ENCODE measurements at places on chromosomes 11 and 22.

GRCh38 chr22:17575681-17576080 is 12.4 kb downstream of the SLC25A18 start:
- DNase-seq = no peak

DNA sequence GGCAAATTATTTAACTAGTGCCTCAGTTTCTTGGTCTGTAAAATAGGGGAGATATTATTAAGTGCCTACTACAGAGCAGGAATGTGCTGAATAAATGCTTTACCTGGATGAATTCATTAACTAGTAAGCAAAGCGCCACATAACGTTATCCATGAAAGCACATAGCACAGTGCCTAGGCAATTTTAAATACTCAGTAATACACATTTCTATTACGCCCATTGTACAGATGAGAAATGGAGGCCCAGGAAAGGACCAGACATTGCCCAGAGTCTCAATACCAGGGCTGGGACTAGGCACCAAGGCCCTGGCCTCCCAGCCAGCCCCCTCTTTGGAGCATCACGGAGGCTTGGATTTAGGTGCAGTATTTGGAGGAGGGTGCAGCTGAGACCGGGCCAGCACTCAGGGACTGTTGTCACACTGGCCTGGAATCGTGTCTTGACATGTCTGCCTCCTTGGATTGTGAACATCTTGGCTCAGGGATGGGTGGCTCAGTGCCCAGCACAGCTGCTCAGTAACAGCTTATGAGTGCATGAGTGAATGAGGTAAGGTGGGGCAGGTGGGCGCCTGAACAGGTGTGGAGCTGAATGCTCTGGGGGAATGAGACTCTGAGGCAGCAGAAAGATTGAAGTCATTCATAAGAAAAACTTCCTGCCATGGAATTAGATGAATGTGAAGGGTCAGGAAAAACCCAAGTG is 42.1 kb upstream of the TPBGL start:
- no peak for DNase-seq

DNA sequence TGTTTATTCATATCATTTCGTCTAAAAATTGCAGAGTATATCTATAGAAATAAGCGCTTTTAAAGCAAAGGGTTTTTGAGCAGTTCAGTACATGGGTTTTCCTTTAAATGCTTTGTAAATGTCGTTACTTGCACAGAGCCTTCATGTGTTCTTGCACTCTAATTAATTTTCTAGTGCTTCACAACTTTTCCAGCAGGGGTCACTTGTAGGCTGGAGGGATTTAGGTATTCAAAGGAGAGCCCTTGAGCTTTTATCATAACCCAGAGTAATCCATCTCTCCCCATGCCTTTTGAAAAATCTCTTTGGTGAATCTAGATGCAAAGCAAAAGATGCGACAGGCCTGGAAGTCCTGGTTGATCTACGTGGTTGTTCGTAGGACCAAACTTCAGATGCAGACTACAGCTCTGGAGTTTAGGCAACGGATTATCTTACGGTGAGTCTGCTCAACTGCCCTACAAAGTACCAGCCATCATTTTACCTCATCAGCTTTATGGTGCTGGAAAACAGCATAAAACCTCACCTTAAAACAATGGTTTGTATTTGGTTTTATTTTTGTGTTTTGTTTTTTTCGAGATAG is 60.4 kb downstream of the SFI1 start:
- peak; percentile 38 for DNase-seq

GRCh38 chr11:16394947-16395346 is 38.6 kb upstream of the SOX6 start:
- DNase-seq = no peak

DNA sequence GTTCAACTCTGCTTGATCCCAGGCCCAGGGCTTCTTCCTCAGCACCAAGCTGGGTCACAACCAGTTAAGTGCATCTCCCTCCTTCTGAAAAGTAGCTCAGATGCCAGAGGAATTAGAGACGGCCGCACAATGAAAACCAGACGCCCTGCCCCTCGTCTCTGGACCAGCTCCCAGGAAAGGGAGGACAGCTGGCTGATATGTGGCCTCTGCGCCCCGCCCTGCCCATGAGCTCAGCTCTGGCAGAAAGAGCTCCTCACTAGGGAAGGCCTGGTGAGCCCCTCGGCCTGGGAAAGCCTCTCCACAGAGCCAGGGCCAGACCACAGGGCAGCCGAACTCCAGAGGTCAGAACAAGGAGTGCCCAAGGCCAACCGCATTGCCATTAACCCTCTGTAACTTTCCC is 18.1 kb upstream of the SCGB1A1 start:
- no peak for DNase-seq

- no peak for DNase-seq
Measured at GRCh38 chr11:117887431-117888138, 11.1 kb upstream of the FXYD6 start.

- no peak for DNase-seq
Measured at GRCh38 chr11:121223161-121223560, 69.4 kb upstream of the SC5D start.

GRCh38 chr11:69646493-69647389 is 5.8 kb downstream of the CCND1 start:
- DNase-seq = no peak

All from GM12865 (cell line).